ENCODE measurements at places on chromosomes 12 and 14. TPM values are rescaled to one million over a fixed set of nuclear protein-coding genes. Genes with fewer than 3 reads are reported as not detected.

CMKLR1 gene
- total RNA-seq: 19.6 TPM

HOXC5 gene
- 0.86 TPM for total RNA-seq

BCAT1 gene
- 9.4 TPM for total RNA-seq

- no peak for DNase-seq
Observed at GRCh38 chr14:28406196-28406595, 360.4 kb upstream of the FOXG1 start.

ULK1 gene
- total RNA-seq: 4.9 TPM

DNA sequence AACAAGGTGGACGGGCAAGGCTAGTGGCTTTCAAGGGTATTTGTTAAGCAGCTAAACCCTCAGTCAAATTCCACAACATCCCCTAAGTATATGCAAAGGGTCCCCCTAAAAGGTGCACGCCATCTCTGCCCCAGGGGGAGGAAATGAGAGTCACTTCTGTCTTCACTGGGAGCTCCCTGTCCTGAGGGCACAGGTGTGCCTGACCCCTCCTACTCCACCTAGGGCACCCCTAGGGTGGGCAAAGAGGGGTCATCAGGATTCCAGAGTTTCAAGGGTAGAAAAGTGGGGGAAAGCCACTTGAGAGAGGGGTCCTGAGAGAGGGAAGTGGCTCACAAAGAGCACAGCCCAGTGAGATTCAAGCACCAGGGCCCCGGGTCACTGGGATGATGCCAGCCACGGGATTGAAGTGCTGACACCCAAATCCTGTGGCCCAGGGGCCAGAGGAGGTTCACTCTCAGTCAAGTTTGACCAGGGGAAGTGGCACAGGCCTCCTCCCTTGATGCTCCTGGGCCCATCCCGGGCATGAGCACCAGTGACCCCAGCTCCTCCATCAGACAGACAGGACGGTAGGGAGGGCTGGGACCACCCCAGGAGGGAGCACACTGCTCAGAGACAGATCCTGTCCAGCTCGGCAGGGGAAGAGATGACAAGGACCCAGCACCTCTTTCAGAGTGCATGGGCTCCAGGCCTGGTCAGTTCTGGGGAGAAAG, 82.3 kb upstream of the BCL11B start:
- DNase-seq: no peak

- DNase-seq: no peak
Observed at GRCh38 chr12:54941659-54942058, 42.9 kb downstream of the TESPA1 start.

DNA sequence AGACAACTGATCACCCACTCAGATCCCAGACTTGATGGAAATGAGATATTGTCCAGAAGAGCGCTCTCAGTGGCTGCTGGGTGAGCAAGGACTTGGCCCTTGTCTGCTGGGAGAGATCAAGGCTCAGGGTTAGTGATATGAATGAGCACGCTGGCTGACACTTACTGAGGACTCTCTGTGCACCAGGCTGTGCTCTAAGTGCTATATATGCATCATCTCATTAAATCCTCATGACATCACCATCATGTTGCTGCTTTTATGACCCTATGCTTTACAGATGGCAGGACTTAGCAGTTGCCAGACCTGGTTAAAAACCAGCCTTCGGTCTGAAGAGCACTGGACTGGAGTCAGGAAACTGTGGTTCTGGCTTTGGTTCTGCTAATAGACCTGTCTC, 260.9 kb downstream of the VRK1 start:
- DNase-seq: no peak

- no peak for DNase-seq
Observed at GRCh38 chr14:74841230-74842207, 34.4 kb downstream of the PROX2 start.

- no peak for DNase-seq
Observed at GRCh38 chr12:112112409-112113133, 4.0 kb upstream of the NAA25 start.

PLBD2 gene
- 263 TPM for total RNA-seq

GRCh38 chr12:131597333-131597732, 113.6 kb upstream of the SFSWAP start:
- no peak for DNase-seq

DNA sequence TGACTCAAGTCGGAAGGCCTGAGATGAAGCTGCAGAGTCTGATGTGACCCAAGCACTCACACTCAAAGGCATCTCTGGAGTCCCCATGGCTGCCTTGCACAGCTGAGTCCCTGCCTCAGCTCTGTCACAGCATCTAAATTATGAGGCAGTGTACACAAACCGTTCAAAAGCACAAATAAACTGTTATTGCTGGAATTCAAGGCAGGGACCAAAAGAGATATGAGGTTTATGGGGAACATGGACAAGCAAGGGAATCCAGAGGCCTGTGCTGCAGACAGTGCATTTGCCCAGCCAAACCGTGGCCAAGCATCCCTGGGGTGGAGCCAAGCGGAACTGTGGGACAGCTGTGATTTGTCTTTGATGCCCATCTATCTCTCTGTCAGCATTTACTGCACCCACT, 91.3 kb downstream of the RPS29 start:
- no peak for DNase-seq

DNA sequence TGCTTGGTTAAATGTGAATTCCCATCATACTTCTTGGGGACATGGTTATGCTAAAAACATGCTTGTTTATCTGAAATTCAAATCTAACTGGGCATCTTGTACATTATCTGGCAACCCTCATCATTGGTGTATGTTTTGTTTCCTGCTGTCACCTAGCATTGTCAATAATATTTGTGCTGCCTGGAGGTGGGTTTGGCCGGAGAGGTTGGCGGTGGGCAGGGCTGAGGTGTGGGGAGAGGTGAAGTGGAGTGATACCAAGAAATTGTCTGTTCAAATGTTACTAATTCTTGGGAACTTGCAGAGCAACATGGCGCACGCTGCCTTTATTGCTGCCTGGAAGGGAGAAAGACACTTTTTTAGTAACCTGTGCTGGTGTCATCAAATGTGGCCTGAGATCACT, 280.5 kb downstream of the VRK1 start:
- no peak for DNase-seq

ATP5MC2 gene
- total RNA-seq: 483 TPM

DNA sequence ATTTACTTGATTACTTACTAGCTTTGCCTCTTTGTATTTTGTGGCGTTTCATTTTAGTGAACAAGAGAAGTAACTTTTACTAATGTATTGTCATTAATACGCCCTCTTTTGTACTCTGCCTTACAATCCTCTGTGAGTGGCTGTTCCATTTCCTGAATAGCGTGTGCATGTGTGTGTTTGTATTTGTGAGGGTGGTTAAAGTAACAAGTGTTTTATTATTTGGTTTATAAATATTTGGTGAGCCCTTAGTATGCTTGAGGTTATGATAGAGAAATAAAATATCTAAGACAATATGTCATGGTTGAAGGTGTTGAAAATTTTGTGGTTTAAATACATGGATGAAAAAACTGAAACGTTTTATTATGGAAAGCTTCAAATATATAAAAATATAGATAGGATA, 71.7 kb upstream of the REP15 start:
- DNase-seq: no peak

DNA sequence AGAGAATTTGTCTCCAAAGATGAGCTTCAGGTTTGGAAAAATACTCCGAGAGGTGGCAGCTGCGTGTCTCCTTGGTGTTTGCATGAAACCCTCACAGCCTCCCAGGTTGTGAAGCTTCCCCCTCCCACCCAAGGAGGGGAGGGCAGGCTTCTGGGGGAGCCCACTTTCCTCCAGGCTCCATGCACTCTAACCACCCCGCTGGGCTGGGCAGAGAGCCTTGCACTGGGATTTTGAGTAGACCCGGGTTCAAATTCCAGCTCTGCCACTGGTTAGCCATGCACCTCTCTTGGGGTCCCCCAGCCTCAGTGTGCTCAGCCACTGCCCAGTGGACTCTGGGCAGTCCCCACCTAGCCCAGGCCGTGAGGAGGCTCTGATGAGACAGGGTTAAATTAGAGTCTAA, 4.3 kb upstream of the DLK1 start:
- no peak for DNase-seq

DNA sequence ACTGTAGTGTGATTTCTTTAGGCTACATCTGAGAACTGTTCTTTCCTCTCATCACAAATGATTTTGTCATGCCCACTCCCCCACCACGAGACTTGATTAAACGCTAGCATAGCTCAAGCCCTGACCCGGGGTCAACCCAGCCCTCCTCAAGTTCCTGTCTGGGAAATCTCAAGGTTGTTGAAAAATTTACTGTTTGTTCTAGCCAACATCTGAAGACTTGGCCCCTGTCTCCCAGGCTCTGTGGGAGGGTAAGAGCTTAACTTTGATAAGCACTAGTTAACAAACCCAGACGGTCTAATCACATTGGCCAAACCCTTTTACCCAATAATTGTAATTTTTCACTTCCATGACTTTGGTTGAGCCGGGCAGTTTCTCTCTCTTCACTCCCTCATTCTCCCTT, 86.2 kb upstream of the AMIGO2 start:
- DNase-seq: no peak

GRCh38 chr12:56234746-56235436, 5.0 kb downstream of the SLC39A5 start:
- no peak for DNase-seq

GRCh38 chr14:65151609-65151956, 49.3 kb upstream of the MAX start:
- DNase-seq: no peak
